ENCODE measurements at places on chromosomes 6 and 20.
A peak's percentile ranks its signal among the peaks of the same experiment; 100 is the strongest.

GRCh38 chr6:79377047-79377446 is 142.6 kb upstream of the HMGN3 start:
- no peak for DNase-seq

GRCh38 chr6:168308390-168309144 is 11.0 kb downstream of the DACT2 start:
- DNase-seq, result no peak

- DNase-seq, result no peak
These were observed 200.7 kb upstream of the BMP2 start for GRCh38 chr20:6566821-6567220.

GRCh38 chr6:78942446-78942845 is 75.1 kb downstream of the IRAK1BP1 start:
- no peak for DNase-seq

GRCh38 chr20:60754856-60755255 is 497.2 kb upstream of the CDH4 start:
- DNase-seq, result no peak

- peak; percentile 36 for DNase-seq
These were observed 18.2 kb upstream of the MYB start for GRCh38 chr6:135162678-135163439.
